Renal pelvis (tissue), 12 donors: ENCODE measurements at places on chromosomes 16 and 17.

GRCh38 chr16:80604600-80605355 is 64.0 kb downstream of the DYNLRB2 start:
- no peak for DNase-seq

DNA sequence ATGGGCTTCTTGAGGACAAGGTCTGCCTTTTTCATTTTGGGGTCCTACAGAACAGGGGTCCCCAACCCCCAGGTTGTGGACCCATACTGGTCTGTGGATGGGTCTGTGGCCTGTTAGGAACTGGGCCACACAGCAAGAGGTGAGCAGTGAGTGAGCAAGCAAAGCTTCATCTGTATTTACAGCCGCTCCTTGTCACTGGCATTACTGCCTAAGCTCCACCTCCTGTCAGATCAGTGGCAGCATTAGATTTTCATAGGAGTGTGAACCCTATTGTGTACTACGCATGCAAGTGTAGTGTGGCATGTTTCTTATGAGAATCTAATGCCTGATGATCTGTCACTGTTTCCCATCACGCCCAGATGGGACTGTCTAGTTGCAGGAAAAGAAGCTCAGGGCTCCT is 33.9 kb downstream of the ERN1 start:
- no peak for DNase-seq

DNA sequence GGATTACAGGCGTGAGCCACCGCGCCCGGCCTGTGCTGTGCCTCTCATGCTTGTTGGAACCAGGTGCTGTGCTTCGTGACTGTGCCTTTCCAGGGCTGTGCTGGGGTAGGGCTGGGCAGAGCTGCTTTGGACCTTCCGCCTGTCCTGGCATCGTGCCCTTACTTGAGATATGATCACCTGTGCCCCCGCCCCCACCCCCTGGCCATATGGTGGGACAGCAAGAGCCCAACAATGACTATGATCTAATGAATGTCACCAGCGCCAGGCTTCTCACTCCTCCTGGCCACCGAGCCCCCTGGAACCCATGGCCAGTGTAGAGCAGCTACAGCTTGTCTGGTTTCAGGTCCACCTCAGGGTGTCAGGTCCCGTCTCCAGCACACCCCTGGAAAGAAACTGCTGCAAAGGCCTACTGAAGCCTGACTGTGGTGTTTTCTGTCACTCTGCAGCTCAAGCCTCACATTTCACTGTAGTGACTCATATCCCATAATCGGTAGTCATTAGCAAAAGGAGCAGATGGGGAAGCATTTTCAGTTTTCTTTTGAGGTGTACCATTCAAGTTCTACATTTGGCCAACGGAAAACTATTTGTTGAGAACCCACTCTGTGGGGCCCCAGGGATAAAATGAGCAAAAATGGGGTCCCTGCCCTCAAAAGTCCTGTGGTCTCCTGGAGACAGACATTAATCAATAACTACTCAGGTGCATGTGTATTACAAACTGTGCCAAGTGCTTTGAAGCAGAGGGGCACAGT is 22.1 kb downstream of the FCSK start:
- no peak for DNase-seq

DNA sequence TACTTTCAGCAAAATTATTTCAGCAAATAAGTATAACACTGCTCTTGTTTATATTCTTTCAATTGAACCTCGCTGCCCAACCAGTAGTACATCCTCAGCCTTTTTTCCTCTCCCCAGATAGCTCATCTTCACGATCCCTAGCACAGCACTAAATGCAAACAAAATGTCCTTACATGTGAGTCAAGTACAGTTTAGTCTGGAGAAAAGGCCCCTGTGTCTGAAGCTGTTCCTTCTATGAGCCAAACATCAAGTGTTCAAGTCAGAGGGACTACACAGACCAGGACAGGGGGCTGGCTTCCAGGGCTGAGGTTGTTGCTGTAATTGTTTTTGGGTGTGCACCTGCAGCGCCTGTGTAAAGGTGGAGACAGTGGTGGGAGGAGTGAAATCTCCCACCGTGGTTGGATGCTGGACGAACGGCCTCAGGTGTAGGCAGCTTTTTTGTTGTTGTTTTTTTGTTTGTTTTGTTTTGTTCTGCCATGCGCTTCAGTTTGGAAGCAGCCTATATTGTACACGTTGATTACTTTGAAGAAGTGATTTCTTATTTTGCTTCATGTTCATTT is 147.1 kb downstream of the PRKCA start:
- DNase-seq: no peak

DNA sequence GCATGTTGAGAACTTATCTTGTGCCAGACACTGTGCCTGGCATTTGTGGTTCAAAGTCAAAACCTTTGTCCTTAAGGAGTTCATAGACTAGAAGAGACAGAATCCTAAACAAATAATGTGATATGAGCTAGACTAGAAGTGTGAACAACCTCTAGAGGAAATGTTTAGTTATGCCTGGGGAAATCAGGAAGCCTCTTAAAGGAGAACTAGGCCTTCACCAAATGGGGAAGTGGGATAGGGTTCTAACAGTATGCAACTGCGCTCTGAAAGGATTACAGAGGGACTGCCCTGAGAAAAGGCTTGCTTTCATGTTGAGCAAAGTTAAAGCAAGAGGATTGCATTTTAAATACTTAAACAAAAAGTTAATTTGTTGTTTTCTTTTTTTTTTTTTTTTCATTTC is 4.9 kb downstream of the RUNDC1 start:
- no peak for DNase-seq

GRCh38 chr16:70743791-70744190 is 57.2 kb downstream of the VAC14 start:
- no peak for DNase-seq

DNA sequence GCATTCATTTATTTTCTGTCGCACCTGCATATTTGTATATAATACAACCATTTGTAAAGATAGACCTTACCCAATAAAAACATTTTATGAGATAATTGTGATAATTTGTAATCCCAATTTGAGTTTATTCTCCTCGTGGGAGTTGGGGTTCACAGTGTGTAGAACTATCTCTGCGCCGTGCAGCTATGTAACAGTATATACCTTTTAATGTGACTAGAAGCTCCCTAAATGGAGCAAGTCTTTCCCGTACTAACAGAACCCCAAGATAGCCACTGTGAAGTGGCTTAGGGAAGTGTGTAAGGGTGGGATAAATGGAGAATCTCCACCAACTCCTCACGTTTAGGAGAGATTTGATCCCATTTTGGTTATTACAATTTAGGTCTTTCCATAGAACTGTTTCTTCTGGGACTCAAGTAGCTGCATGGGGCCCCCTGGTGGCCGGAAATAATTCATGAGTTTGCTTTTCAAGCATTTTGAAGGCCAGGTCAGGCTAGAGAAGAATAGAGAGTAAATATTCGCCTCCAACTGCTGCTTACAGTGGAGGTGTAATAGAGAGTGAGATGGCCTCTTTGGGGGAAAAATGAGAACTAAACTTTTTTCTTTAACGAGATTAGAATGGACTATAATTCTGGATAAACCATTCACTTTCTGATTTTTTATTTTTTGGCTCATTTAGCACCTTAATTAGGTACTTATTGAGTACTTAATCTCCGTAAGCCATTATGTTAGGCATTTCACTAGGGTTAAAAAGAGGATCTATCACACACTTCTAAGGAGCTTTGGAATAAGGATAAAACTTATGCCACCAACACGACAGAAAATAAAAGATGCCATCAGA is 4.5 kb downstream of the TMEM100 start:
- DNase-seq: peak; percentile 88

DNA sequence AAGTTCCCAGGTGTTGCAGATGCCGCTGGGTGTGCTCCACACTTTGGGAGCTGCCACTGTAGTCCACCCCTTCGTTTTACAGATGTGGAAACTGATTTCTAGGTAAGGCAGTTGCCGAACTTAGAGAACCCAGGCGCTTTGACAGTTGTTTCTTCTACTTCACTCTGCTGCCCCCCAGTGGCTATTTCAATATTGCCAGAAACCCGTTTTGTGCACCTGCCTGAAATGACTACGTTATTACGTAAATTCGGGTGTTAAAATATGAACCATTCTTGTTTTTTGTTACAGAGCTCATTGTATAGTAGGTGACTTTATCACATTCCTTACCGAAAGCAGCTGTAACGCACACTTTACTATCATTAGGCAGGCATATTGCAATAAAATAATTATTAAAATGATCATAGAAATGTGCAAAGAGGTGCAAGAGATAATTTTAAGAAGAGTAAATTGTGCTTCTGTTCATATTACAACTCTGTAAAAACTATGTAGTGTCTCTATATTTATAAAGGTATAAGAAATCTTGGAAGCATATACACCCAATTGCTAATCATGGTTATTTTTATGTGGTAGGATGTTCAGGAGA is 44.9 kb downstream of the OTOA start:
- peak; percentile 56 for DNase-seq

DNA sequence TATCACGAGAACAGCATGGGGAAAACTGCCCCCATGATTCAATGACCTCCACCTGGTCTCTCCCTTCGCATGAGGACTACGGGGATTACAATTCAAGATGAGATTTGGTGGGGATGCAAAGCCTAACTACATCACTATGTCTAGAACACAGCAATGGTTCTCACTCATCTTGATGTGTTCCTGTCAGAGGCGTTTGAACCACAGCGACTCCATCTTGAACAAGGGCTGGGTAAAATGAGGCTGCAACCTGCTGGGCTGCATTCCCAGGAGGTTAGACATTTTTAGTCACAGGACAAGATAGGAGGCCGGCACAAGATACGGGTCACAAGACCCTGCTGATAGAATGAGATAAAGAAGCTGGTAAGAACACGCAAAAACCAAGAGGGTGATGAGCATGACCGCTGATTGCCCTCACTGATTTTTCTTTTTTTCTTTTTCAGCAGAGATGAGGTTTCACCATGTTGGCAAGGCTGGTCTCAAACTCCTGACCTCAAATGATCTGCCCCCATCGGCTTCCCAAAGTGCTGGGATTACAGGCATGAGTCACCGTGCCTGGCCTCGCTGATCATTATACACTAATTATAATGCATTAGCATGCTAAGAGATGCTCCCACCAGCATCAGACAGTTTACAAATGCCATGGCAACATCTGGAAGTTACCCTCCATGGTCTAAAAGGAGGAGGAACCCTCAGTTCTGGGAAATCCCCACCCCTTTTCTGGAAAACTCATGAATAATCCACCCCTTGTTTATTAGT is 3.0 kb upstream of the PPY start:
- no peak for DNase-seq

DNA sequence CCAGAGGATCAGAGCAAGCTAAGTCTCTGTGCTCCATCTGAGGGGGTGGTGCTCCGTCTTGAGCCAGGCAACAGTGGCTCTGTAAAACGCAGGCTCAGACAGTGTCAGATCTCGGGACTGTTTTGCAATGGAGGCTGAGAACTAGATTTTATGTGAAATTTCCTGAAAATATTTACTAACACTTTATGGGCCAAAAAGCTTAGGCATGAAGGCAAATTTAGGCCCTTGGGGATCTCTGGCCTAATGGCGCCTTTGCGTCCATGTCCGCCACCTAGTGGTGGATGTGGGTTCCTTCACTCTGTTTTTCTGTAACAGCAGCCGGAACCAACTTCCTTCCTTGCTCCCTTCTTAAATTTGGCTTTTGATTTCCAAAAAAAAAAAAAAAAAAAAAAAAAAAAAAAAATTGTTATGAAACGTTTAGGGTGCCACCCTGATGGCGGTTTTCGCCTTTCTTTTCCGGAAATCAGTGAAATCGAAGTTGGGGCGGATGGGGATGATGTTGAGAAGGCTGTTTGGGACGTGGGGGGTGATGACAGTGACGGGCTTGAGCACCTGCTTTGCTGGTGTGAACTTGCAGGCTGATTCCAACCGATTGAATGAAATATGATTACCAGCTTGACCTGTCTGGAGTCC is 14.0 kb upstream of the ELAC2 start:
- DNase-seq: no peak

- no peak for DNase-seq
These were observed 305.7 kb downstream of the RBFOX1 start for GRCh38 chr16:7638306-7638705.

GRCh38 chr16:59021751-59022150 is 287.6 kb upstream of the GOT2 start:
- no peak for DNase-seq

DNA sequence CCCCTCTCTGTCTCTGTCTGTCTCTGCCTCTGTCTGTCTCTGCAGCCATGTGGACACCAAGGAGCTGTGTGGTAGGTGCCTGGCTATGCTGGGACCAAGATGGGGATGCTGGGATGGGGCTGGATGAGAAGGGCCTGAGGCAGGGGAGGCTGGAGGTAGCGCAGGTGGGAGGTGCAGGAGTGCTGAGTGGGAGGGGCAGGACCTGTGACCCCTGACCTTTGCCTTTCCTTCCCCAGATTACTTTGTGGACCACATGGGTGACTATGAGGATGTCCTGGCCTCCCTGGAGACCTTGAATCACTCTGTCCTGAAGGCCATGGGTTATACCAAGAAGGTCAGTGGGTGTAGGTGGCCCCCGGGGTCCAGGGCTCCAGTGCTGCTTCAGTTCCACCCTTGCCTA is 12.8 kb downstream of the NECAB2 start:
- DNase-seq: no peak

GRCh38 chr16:85861095-85861825 is 37.7 kb upstream of the IRF8 start:
- DNase-seq: no peak

- DNase-seq: no peak
These were observed 10.8 kb upstream of the MTMR4 start for GRCh38 chr17:58525239-58525638.

GRCh38 chr16:48047241-48047640 is 108.6 kb downstream of the ABCC12 start:
- DNase-seq: no peak

GRCh38 chr17:32912218-32912897 is 15.6 kb upstream of the TMEM98 start:
- peak; percentile 64 for DNase-seq

GRCh38 chr17:74677558-74678466 is 34.9 kb downstream of the CD300LF start:
- no peak for DNase-seq

- no peak for DNase-seq
These were observed 51.4 kb upstream of the ENDOV start for GRCh38 chr17:80363518-80364090.

- no peak for DNase-seq
These were observed 2.6 kb downstream of the EXOC3L1 start for GRCh38 chr16:67187175-67187890.

GRCh38 chr16:30794634-30795033 is 7.6 kb upstream of the ZNF629 start:
- no peak for DNase-seq

GRCh38 chr16:54430491-54431030 is 144.0 kb upstream of the IRX3 start:
- DNase-seq: no peak

- DNase-seq: peak; percentile 95
These were observed at the start of gene GFOD2 for GRCh38 chr16:67719048-67719777. GFOD2 (minus strand) TSS chr16:67719316; CDS start chr16:67685715, 33,601 bp downstream.

GRCh38 chr17:46811978-46812583 is 6.4 kb downstream of the WNT3 start:
- DNase-seq: peak; percentile 51

- DNase-seq: no peak
These were observed 21.5 kb downstream of the SLC7A6OS start for GRCh38 chr16:68289202-68289601.

GRCh38 chr16:79415983-79416640 is 184.4 kb downstream of the MAF start:
- DNase-seq: no peak

DNA sequence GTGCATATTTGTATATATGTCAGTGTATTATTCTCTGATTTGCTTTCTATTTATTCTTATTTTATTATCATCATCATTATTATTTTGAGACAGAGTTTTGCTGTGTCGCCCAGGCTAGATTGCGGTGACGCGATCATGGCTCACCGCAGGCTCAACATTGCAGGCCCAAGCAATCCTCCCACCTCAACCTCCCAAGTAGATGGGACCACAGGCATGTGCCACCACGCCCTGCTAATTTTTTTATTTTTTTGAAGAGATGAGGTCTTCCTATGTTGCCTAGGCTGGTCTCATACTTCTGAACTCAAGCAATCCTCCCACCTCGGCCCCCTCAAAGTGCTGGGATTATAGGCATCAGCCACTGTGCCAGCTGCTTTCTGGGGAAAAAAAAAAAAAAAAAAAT is 8.4 kb upstream of the ARHGAP17 start:
- no peak for DNase-seq
